Esophagus squamous epithelium (tissue), 5 donors: ENCODE measurements at places on chromosomes 1 and 21. TPM values are rescaled to one million over a fixed set of nuclear protein-coding genes. Genes with fewer than 3 reads are reported as not detected.

Gene PKP1
- total RNA-seq, result 336 TPM

Gene PARS2
- 5.7 TPM for total RNA-seq

DNA sequence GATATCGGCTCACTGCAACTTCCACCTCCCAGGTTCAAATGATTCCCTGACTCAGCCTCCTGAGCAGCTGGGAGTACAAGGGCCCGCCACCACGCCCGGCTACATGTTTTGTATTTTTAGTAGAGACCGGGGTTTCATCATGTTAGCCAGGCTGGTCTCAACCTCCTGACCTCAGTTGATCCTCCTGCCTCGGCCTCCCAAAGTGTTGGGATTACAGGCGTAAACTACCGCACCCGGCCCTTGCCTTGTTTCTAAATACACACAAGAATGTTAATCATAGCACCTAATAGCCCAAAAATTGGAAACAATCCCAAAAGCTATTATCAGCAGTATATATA, 1.2 kb upstream of the MSTO1 start:
- DNase-seq, result no peak

Gene RBP7
- 22.3 TPM for total RNA-seq

DNA sequence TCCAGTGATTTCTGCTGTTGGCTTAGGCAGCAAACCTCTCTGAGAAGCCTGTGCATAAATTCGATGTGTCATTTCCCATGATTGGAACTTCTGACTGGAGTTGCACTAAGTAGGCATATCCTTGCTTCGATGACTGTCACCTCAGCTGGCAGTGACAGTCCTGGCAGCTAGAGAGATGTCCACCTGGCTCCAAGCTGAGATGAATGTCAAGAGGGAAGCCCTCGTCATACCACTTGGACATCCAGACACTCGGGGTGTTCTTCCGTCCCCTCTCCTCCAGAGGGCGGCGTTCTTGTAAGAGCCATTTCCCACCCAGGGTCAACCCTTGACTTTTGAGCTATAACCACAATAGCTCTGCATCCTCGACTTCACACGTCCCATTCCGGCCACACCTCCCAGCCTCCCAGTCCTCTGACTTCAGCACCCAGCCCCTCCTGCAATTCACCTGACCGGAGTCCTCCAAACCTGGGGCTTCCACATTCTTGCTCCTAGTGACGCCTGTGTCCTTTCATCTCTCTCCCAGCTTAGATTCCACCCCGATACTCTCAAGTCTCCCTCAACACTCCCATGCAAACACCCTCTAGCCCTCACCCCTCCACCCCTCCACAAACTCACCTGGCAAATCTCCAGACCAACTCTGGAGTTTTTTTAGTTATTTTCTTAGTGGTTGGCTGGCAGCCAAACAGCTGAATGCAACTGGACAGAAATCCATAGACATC, 17.3 kb downstream of the CA6 start:
- no peak for DNase-seq

- no peak for DNase-seq
Measured at GRCh38 chr1:178520803-178521202, 7.9 kb downstream of the TEX35 start.

Gene RYR2
- total RNA-seq, result 4.6 TPM

Gene CCDC30
- total RNA-seq, result 0.12 TPM

DNA sequence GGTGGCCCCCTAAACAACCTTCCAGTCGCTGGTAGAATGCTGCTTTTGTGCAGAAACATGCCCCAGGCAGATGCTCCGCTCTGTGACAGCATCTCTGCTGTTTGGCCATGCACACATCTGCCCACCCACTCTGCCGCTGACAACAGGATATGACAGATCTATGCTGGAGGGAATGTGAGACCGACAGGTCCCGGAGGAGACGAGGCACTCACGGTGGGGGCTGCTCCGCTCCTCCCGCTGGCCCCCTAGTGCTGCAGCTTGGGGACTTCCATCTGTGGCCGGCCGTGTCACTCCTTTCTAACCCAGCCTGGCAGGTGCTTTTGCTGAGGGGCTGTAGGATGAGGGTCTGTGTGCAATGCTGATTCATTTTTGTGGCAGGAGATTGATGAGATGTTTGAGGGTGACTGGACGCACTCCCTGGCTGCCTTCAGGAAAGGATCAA, 49.1 kb upstream of the DMRTB1 start:
- no peak for DNase-seq

Gene SKI
- 29.9 TPM for total RNA-seq

- no peak for DNase-seq
Measured at GRCh38 chr1:66732407-66733166, 19.7 kb upstream of the DYNLT5 start.

Gene RGS8
- total RNA-seq, result not detected

DNA sequence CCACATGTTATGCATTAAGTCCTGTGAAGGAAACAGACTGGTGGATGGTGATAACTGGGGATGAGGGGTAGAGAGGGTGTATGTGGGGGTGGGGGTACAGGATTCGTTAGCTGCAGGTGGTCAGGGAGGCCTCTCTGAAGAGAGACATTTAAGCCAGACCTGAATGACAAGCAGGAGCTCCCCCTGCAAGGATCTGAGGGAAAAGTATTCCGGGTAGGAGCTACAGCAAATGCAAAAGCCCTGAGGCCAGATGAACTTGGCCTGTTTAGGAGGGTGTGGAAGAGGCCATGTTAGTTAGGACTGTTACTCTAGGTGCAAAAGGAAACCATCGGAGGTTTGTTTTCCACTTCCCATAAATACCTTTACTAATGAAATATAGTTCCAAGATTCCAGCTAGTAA, 9.9 kb downstream of the ARHGEF10L start:
- no peak for DNase-seq
